Stimulated activated CD4-positive, alpha-beta T cell treated with anti-CD3 and anti-CD28 coated beads, Interleukin-1b, Interleukin-23, amount 100 ng/mL, for 1 hour (primary cell): ENCODE measurements at places on chromosomes 16 and 17.

GRCh38 chr16:79183571-79183970, 417.0 kb downstream of the MAF start:
- no peak for DNase-seq

DNA sequence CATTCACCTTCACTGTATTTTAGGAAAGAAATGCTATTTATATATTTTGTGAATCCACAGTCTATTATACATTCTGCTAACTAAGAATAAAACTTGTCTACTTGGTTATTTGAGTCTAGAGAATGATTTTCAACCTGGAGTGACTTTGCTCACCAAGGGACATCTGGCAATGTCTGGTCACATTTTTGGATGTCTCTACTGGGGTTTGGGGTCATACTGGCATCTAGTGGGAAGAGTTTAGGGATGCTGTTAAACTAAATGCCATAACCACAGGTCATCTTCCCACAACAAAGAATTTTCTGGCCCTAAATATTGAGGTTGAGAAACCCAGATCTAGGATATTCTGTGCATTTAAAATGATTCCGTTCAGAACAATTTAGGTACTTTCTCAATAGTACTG, 26.0 kb downstream of the KCNJ16 start:
- no peak for DNase-seq

DNA sequence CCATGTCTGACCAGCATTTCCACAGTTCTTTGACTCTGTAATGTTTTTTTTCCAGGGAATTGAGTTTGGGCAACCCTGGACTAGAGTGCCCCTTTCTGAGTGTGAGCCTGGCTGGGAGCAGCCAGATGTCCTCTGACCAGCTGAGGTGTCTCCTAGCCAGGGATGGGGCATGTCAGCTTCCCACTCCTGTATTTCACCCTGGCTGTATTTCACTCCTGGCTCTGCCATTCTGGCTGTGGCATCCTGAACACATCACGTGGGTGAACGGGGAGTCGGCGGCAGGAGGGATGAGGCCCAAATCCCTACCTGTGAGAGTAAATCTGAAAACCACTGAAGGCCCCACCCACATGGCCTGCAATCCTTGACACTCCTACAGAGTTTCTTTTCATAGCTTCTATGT, 31.3 kb downstream of the KDM8 start:
- DNase-seq: no peak

- no peak for DNase-seq
These were observed 88.1 kb downstream of the GOSR1 start for GRCh38 chr17:30565073-30565935.

DNA sequence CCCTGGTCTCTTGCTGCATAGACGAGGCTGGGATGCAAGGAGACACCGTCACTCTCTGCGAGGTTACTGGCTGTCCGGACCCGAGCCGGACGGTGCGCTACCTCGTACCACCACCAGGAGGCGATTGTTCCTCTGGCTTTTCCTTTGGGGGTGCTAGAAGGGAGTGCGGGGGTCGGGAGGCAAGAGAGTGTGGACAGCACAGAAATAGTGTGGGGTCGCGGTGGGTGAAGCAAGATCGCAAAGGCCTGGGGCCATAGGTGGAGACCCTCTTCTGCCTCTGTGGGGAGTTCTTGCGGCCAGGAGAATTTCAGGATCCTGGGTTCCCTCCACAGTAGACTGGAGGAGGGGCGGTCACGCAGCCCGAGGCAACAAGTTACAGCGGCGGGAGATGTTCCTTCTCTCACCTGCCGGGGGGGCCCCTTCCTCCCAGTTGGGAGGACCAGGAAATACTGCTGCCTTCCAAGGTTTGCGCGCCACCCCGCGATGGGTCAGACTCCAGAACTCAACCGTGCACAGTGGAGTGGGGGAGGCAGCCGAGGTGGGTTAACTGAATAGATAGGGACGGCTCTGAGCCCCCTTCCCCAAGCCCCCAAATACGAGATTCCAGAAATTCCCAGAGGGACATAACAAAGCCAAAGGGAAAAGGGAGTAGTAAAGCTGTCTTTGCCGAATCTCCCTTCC, 6.9 kb downstream of the PHOSPHO1 start:
- DNase-seq: no peak
